CD8-positive, alpha-beta T cell (primary cell): ENCODE measurements at places on chromosomes 7 and 10.

- DNase-seq: no peak
Observed at GRCh38 chr7:95710711-95711110, 61.6 kb upstream of the DYNC1I1 start.

DNA sequence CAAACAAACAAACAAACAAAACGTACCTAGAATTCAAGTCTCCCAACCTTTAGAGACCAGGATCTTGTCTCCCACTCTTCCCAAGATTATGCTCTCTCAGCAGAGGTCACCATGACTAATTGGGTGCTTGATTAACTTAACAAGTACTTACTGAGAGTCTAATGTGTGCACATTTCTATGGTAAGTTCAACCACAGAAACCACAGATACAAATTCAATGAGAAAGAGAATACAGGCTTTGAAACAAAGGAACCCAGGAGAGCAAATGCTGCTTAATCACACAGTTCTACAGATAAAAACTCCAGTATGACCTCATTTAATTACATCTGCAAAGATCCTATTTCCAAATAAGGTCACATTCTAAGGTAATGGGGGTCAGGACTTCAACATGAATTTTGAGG lies 142.8 kb downstream of the DNAJC1 start:
- DNase-seq: no peak

DNA sequence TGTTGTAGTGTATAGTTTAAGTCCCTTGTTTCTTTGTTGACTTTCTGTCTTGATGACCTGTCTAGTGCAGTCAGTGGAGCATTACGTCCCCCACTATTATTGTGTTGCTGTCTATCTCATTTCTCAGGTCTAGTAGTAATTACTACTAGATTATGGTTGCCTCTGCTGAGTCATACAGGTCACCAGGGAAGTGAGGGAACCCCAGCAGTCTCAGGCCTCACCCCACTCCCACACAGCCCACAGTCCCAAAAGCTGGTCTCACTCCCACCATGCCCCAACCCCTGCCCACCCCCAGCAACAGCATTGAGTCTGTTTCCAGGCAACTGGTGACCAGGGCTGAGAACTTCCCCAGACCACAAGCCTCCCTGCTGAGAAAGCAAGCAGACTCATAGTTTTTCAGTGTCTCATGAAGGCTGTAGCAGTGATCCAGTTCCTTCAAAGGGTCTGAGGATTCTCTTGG lies 88.0 kb downstream of the PLXDC2 start:
- DNase-seq: no peak

DNA sequence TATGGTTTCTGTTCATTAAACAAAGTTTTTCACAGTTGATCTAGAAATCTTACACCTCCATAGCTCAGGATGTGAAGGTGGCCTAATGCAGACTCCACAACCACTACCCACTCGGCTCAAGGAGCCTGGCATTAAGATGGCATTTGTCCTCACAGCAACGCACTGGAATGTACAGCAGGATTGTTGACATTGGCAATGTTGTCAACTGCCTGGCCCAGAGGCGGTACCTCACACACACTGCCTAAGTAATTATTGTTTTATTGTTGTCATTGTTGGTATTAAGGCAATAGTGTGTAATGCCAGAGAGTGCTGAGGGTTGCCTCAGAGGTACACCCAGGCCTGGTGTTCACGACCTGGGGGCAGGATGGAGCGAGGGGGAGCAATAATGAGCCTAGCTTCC lies 38.3 kb downstream of the LRRC18 start:
- no peak for DNase-seq

GRCh38 chr7:123460616-123461015 lies 73.8 kb downstream of the IQUB start:
- DNase-seq: no peak

DNA sequence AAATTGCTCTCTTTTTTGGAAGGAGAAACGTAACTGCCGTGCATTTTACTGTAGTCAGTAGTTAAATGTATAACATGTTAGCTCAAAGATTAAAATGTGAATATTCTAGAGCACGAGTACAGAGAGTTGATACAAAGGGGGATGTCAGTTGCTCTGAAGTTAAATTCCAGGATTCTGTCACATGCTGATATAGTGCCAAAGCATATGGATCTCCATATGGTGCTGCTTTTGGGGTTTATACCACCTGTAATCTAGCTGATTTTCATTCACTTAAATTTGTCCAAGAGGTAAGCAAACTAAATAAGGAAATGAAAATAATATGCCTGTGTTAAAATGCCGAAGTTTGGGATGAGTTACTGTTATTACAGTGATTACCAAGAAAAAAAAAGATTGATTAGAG lies 298.6 kb downstream of the EXOC4 start:
- DNase-seq: no peak

DNA sequence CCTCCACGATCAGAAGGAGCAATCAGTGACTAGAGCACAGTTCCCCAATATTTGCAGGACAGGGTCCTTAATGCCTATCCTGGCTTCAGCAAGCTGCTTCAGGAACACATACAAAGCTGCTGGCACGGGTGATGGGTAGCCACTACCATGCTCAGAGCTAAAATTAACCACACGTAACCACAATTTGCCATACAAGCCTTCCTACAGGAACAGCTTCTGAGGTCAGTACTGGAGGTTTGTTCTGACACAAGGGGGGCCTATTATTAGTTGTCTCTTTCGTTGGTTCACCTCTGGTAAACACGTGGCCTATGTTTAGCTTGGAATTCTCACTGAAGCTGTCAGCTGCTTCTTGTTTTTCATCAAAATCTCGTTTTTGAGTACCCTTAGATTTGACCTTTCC lies 41.1 kb downstream of the ZNF248 start:
- no peak for DNase-seq

- DNase-seq: no peak
Observed at GRCh38 chr10:29751240-29751639, 116.5 kb upstream of the SVIL start.

- DNase-seq: no peak
Observed at GRCh38 chr10:77144656-77145055, 493.0 kb downstream of the KCNMA1 start.

DNA sequence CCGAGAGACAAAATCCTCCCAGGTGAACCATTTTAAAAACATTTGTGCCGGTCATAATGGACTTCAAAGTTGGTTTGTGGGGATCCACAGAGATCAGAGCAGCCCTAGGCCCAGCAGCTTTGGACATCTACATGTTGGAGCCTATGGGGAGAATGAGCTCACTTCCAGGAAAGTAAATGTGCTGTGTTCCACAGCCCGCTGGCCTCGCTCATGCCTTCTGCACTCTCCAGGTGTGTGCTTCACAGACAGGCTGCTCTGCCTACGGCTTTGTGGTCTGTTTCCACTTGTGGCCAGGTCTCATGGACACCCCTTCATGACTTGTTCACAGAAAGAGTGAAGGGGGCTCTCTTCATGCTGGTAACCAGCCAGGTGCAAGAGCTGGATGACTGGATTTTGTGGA lies 141.6 kb downstream of the ADARB2 start:
- DNase-seq: no peak

- DNase-seq: no peak
Observed at GRCh38 chr10:62618054-62618453, 186.5 kb upstream of the ADO start.

- no peak for DNase-seq
Observed at GRCh38 chr7:36943591-36944435, 219.5 kb upstream of the AOAH start.

- DNase-seq: no peak
Observed at GRCh38 chr10:23047201-23048050, 48.0 kb upstream of the MSRB2 start.

DNA sequence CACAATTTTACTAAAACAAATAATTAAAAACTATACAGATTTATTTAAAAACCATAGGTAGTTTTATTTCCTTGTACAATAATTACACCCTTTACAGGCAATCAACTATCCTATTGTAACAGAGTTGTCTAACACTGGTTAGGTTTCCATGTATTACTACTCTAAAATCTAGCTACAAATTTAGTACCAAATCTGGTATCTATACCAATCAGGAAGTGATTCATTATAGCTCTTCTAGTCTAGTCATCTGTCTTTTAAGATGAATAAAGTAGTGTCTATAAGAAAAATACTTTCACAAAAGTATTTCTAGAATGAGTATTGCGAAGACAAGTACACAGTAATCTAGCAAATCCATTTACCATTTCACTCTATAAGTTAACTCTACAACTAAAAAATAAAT lies 16.9 kb downstream of the ZNF800 start:
- no peak for DNase-seq

GRCh38 chr10:15254808-15255648 lies 86.5 kb upstream of the NMT2 start:
- DNase-seq: peak; percentile 7

- DNase-seq: no peak
Observed at GRCh38 chr10:131811630-131812403, 89.0 kb upstream of the PPP2R2D start.

DNA sequence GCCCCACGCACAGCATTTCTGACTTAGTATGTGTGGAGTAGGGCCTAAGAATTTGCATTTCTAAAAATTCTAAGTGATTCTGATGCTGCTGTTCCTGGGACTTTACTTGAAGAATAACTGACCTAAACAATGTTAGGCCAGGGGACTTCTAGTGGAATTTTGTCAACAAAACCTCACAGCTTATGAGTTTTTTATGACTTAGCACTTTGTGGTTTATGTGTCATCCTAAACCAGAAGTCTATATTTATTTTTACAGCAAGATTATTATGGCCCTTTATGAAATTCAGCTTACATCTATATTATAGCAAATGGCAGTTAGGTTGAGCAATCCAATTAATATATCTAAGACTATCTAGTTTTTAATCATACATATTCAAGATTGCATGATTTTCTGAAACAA lies 24.6 kb upstream of the BET1 start:
- no peak for DNase-seq

DNA sequence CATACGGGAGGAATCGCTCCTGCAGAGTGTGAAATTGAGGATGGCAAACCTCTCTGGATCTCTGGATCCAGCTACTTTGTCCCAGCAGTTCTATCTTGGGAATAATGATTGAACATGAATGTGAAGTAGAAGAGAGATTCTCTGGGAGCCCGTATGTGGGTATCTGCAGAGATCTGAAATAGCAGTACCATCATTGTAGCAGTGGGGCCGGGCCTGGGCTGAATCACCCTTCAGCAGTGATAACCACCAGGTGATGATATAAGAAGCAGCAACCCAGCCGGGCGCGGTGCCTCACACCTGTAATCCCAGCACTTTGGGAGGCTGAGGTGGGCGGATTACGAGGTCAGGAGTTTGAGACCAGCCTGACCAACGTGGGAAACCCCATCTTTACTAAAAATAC lies 51.9 kb downstream of the SKIDA1 start:
- DNase-seq: no peak

- no peak for DNase-seq
Observed at GRCh38 chr10:101568054-101568745, 19.9 kb downstream of the POLL start.

GRCh38 chr7:112025556-112025955 lies 180.6 kb downstream of the DOCK4 start:
- no peak for DNase-seq

- peak; percentile 48 for DNase-seq
Observed at GRCh38 chr10:123582084-123582989, 83.8 kb upstream of the GPR26 start.

DNA sequence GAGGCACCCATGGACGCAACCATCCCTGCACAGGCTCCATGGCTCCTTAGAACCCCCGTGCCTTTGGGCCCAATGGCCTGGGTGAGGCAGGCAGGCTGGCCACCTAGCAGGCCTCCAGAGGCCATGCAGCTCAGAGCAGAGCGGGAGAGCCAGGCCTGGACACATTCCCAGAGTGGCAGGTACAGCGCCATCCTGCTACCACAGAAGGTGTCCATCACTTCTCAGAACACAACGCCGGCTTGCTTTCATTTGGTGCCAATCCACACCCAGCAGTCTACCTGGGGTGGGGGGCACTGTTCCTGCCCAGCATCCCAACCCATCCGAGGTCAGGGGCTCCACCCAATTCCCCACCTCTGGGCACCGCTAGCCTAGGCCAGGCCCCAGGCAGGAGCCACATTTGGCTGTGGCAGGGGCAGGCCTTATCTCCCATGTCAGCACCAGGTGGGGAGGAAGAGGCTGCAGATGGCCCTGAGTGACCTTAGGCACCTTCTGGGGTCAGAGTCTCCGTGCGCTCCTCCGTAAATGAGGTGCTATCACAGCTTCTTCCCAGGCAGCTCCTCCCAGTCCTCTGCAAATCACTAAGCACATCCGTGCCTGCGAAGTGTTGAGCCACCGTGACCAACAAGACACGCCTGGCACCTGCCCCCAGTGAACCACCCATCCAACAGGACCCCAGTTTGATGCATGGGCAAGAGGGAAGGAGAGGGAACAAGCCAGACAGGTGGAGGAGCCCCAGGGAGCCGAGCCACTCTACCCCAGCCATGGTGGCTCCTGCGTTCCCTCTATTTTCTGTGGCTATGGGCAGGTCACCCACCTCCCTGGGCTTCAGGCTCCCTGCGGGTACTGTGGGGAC lies 14.2 kb downstream of the KCNH2 start:
- DNase-seq: no peak

DNA sequence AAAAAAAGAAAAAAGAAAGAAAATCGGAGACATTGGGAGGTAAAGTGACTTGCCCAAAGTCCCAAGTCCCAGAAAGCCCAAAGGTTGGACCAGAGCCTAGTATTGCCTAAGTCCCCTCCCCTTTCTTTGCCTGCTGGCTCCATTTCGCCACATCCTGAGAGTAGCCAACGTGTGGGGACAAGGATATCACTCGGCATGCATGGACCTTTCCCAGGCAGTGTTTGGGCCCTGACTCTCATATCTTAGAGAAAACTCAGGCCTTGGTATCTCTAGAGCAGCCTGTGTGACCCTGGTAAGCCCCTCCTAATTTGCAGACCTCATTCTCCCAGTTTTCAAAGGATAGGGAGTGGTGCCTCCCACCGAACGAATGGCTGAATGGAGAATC lies 294.2 kb upstream of the ZMIZ1 start:
- DNase-seq: no peak

GRCh38 chr7:105101864-105102263 lies 87.9 kb downstream of the KMT2E start:
- no peak for DNase-seq

GRCh38 chr7:2105917-2106316 lies 126.8 kb downstream of the MAD1L1 start:
- no peak for DNase-seq

DNA sequence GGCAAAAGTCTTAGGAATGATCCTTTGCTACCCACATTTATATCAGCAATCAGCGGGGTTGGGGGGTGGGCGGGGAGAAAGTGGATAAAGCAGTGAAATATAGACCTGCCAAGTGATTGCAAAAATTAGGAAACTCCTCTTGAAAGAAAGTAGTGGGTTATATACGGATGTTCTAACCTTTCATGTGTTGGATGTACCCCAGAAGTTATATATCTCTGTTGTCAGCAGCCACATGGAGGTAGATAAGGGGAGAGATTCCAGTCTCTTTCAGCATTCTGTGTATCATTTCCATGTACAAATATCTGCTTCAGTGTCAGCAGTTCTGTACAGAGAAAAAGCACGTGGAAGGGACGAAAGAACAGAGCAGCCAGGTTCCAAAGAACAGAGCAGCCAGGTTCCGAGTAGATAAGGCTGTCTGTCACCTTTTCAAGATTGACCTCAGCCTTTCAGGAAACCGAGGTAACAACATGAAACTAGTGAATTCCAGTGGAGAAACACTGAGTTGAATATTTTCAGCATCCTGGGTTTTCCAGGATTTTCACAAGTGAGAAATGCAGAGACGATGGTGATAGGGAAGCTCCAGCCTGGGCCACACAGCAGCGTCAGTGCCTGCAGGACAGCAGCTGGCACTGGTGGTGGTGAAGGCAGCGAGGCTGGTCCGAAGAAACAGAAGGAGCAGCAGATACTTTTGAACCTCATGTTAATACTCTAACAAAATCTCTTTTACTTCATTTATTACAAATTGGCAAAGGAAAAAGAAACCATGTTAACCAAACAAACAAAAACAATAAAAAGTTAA lies 212.3 kb downstream of the C7orf25 start:
- no peak for DNase-seq

- no peak for DNase-seq
Observed at GRCh38 chr7:14821757-14822480, 80.6 kb downstream of the DGKB start.
